Astrocyte of the cerebellum (primary cell): ENCODE measurements at places on chromosomes 3 and 15.
A peak's percentile ranks its signal among the peaks of the same experiment; 100 is the strongest.

GRCh38 chr3:103554451-103554850 is 1119.6 kb downstream of the ZPLD1 start:
- DNase-seq: no peak

DNA sequence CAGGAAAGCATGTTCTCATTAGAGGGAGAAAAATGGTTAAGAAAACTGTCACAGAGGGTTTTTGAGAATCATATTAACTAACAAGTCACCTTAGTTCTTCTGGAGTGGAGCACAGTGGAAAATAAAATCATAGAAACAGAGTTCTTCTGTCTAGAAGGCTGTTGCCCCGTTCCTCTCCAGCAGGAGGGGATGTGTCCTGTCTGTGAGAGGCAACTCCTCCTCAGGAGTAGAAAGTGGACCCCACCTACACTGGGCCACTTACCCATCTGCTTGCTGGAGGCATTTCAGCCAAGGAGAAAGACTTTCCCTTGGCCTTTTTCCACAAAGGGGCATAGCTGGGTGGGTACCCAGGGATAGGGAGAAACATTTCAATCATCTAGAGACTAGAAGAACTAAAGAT is 106.6 kb downstream of the SSR3 start:
- DNase-seq: peak; percentile 6

DNA sequence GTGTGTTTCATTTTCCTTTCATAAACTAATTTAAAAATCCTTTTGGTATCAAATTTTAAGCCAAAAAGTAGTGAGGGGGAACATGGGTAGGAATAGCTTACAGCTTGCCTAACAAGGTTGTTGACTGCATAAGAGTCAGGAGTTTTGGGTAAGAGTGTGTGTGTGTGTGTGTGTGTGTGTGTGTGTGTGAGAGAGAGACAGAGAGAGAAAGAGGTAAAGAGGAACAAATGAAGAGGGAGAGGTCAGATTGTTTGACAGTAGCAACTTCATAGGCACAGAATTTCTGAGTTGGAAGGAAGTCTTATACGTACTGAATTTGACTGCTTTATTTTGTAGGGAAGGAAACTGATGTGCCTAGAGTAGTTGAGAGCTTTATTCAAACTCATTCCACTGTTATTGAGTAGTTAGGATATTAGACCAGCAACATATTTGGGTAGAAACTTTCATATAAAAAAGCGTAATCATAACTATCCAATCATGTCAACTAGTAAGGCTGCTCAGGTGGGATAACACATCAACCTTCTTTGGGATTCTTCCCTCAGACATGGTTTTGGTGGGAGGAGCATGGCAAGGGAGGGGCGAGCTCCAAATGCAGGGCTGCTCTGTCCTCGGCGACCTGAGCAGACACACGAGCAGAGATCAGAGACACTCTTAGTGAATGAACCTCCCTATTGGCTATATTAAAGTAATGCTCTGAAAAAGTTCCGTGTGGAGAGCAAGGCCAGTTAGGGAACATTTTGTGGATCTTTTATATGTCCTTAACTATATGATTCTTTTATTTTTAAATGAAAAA is 86.4 kb downstream of the LPP start:
- DNase-seq: no peak

DNA sequence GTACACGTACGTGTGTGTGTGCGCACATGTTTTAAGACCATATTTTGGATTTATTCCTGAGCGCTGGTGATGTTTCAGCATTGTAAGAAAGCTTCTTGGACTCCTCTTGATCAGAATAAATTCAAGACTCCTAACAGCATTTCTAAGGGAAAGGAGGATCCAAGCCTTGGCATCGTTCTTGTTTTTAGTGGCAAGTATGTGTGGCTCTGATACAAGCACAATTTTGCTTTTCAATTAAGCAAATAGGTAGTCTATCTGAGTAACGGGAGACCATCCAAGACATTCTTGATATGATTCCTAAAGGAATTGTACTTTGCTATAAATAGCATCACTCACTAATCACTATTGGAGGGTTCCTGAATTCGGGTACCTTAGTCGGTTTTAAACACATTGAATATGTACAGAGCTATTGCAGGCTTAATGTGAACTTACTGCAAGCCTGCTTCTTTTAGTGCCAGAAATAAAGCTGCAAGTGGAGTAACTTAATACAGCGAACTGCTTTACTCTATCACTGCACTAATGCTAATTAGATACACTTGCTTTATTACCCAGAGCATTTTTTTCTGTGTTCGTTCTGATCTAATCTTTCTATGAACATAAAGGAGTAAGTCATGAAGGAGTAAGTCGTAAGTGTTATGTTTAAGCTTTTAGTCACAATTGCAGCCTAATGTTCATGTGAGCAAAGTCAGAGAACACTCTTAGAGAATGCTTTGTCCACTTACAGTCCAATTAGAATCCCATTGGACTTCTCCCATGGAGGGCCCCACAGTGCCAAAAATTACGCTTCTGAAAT is 186.3 kb downstream of the MCTP2 start:
- no peak for DNase-seq
